ENCODE measurements at places on chromosomes 1 and 21.

DNA sequence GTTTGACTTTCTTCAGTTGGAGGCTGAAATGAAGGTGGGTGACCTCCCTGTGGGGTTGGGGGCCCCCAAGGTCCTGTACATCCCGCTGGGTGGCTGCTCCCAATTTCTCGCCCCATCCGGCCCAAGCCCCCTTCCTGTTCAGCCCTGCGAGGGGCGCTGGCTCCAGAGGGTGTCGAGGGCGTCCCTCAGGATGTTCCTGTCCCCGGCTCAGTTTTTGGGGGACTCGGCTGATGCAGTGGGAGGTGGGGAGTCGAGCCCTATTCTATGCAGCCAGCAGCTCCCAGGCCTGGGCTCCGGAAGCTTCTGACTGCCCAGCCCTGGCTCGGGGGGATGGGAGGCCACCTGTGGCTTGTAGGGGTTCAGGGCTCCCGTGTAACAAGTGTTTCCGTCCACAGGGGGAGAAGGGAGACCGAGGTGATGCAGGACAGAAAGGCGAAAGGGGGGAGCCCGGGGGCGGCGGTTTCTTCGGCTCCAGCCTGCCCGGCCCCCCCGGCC, 38.2 kb downstream of the SLC19A1 start:
- no peak for DNase-seq

DNA sequence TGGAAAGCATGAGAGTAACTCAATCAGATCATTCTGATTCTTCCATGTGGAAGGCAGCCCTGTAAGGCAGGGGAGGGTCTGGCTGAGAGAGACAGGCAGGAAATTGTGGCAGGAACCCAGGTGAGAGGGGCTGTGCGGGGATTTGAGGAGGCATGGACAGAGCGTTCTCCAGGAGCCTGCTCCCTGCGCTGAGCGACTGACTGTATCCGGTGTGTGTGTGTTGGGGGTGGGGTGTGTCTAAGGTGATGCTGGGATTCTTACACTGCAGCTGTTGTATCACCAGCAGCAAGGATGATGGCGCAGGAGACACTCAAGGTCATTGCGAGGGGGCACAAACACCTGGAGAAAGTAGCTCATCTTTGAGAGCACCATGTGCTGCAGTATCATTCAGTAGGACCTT, 128.5 kb downstream of the RHOU start:
- no peak for DNase-seq

DNA sequence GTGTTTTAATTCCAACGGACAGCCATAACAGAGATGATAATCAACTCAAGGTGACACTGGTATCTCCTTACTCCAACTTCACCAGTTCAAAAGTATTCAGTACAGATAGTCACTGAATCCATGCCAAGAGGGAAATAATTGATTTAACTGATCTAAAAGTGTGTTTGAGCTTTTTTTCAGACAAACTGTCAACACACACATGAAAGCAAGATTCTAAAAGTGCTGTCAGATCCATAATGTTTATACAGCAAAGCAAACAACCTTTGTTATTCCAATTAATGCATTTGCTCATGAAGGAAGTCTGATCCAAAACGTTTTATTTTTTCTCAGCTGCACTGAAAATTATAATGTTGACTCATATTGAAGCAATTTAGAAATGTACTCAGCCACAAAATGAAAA, 5.9 kb upstream of the PRKAA2 start:
- DNase-seq = no peak

DNA sequence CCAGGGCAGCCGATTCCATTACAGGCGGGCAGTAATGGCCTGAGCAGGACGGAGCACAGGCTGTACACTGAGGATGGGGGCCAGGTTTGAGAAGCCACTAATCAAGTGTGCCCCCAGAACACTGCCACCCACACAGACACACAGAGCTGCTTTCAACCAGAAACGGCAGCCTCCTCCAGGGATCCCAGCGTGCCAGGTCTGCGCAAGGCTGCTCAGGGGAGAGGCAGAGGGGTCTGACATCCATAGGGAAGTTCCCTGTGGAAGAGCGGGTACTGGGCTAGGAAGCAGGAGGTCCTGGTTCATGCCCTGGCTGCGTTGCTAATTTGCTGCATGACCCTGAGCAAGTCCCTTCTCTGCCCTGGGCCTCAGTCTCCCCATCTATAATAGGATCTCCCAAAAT, 26.1 kb upstream of the ALDH4A1 start:
- no peak for DNase-seq

GRCh38 chr1:57254022-57254421, 169.8 kb downstream of the DAB1 start:
- DNase-seq = no peak

DNA sequence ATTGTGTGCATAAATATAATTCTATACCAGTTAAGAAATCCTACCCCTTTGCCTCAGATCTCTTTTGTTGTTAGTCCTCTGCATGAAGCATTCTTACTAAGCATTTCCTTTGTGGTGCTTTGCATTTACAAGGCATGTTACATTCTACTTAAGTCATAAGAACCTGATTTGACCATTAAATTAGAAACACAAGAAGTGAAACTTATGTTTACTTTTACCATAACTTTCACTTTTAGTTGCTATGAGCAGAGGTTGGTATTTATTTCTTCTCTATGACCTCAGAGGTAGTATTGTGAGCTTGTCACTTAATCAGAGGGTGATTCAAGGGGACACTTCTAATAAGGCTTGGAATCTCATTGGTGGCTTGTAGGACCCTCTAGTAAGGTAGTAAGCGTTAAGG, 9.0 kb downstream of the FAM20B start:
- DNase-seq = no peak

- DNase-seq = no peak
Observed at GRCh38 chr21:43886565-43886964, 21.5 kb downstream of the AGPAT3 start.

DNA sequence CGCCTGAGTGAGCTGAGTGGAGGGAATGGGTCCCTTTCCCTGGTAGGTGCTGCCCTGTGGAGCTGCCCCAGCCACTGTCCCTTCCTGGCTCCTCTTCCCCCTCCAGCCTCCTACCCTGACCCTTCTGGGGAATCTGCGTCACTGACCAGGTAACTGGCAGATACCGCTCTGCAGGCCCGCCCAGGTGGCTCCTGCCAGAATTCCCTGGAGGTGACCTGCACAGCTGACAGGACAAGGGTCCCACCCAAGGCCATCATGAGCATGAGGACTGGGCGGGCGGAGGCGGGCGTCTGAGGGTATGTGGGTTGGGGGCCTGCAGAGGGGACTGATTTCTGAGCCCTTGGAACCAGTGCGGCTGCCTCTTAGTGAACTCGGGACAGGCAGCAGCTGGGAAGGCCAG, 32.5 kb downstream of the DHRS3 start:
- no peak for DNase-seq

- DNase-seq = no peak
Observed at GRCh38 chr1:234769284-234769985, 159.5 kb upstream of the IRF2BP2 start.

DNA sequence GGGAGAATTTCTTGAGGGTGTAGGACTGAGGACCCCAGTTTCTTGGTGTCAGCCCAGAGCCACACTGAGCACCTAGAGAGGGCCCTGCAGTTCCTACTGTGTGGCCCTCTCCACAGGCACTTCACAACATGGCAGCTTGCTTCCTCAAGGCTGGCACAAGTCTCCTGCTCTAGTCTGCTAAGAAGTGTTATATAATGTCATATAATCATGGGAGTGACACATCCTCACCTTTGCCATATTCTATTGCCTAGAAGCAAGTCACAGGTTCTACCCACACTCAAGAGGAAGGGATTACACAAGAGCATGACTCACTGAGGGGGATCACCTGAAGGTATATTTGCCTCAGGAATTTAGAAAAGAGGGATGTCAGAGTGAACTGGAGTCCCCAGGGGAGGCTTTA, 5.5 kb upstream of the SNX27 start:
- DNase-seq = no peak

DNA sequence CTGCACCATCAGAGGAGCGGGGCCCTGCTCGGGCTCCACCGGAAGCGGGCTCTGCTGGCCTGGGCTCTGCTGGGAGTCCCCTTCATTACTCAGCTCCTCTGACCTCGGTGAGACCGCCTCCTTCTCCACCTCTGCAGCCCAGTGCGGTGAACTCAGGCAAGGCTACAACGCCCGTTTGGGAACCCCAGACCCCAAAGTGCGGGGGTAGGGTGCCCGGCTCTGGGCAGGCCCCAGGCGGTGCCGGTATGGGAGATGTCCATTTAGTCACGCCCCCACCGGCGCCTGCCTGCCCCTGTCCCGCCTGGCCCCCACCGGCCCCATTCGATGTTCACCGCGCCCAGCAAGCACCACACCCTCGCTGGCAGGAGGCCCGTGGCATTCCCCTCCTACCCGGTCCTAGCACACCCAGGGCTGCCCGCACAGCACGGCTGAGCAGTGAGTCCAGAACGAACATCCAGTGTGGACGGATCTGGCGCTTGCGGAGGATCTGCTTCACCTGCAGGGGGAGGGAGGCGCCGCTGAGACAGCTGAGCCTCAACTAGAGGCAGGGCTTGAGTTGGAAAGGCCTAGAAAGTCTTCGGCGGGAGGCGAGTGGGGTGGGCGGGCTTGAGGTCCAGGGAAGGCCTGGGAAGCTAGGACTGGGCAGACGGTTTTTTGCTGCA, 10.0 kb downstream of the MAP3K6 start:
- DNase-seq = no peak

GRCh38 chr1:204408074-204408507, 3.5 kb downstream of the PPP1R15B start:
- peak; percentile 49 for DNase-seq

DNA sequence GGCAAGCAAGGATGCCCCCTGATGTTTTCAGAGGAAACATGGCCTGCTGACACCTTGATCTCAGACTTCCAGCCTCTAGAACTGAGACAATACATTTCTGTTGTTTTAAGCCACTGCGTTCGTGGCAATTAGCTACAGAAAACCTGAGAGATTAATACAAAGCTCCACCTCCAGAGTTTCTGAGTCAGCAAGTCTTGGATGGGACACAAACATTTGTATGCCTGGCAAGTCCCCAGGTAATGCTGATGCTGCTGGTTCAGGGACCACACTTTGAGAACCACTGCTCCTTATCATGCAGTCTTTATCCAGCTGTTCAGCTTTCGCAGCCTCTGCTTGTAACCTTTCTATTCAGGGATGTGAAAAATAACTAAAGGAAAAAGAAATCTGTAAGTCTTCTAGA, 565.7 kb upstream of the PLXNA2 start:
- DNase-seq = no peak

DNA sequence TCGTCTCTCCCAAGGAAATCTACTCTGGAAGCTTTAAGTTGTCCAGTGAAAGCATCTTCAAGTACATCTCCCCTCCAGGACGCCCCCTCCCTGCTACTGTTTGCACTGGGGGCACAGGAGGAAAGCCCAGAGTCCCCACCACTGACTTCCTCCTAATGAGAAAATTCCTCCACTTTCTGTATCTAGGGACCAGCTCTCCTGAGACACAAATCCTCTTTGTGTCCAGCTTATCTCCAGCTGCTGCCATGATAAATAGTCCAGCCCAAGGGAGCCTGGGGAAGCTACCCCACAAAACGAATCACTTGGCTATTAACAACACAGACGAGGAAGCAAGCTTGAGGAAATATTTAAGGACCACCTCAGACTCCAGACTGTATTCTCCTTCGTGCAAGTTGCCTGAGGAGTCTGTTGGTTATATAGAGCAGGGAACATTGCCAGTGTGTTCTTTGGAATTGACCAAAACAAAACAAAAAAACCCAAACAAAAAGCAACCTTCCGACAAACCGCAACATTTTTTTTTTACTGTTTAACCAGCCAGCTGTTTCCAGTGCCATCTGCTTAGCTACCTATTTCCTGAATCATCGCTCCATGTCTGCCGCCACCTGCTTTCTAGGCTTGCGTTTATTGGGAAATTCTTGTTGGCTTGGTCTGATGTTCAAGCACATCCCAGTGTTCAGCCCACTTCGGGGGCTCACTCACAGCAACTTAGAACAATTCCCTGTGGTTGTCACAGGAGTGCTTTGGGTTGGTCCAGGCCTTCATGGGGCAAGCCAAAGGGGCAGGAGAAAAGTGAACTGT, 7.7 kb downstream of the C1orf226 start:
- no peak for DNase-seq

DNA sequence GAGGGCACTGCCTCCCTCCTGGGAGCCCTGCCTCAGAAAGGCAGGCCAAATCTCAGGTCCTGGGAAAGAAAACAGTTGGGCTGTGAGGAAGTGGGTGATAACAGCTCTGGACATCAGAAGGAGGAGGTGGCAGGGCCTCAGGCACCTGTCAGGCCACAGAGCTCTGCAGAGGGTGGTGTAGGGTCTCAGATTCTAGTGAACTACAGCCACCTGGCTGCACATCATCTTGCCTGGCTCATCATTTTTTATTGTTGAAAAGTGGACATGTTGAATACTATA, 15.3 kb upstream of the ZNF678 start:
- DNase-seq = no peak

Data from NCI-H2107 (cell line).